ENCODE measurements at places on chromosomes 11 and 22. TPM values are rescaled to one million over a fixed set of nuclear protein-coding genes. Genes with fewer than 3 reads are reported as not detected.

NNMT gene
- 26.4 TPM for total RNA-seq

RTN4RL2 gene
- total RNA-seq: 1.0 TPM

ELMOD1 gene
- 0.92 TPM for total RNA-seq

CDC42BPG gene
- 0.40 TPM for total RNA-seq

RAB39A gene
- total RNA-seq: not detected

- DNase-seq: no peak
Observed at GRCh38 chr11:82998697-82999096, 73.0 kb downstream of the RAB30 start.

DNA sequence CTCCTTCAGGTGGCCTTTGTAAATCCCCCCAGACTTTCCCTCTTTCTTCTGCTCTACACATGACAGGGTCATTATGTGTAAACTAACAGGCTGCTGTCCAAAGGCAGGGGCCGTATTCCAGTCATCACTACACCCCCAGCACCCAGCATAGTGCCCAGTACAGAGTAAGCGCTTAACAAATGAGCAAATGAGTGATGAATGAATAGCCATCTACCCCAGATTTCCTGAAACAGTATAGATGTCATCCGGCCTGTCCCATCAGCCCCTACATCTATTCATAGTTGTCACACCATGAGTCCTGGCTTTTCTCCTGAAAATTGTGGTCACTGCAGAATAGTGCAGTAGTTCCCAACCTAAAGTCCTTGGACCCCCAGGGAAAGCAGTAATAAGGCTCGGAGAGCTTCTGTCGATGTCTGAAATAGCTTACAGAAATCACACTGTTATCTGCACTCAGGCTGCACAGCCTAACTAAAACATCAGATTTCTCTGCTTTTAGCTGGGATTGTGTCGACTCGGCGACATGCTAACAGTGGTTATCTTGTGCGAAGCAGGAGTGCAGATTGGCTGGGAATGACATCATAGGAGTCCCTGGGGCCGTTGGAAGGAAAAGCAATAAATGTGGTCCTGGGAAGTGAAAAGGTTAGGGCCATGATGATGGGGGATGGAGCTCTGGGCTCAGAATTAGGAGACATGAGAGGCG is 143.8 kb upstream of the NECTIN1 start:
- no peak for DNase-seq

- no peak for DNase-seq
Observed at GRCh38 chr11:91047882-91048281, 825.0 kb upstream of the CHORDC1 start.

DNA sequence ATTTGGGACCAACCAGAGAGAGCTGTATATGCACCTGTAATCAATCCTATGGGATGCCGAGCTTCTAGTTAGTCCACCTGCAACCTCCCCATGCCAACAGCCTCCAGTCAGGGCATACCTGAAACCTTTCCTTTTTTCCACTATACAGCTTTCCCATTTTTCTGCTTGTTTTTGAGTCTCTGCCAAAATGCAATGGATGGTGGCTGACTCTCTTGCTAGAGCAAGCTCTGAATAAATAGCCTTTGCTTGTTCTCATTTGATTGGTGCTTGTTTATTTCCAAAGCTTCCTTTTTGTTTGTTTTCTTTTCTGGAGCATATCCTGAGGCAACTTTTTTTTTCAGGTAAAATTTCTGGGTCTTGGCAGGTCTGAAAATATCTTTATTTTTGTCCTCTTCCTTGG is 58.0 kb upstream of the PLET1 start:
- DNase-seq: no peak

GRCh38 chr22:42693055-42693762 is 27.5 kb downstream of the A4GALT start:
- peak; percentile 30 for DNase-seq

- no peak for DNase-seq
Observed at GRCh38 chr11:33475993-33476392, 218.8 kb downstream of the HIPK3 start.

- DNase-seq: no peak
Observed at GRCh38 chr22:50739894-50740293, 1.9 kb downstream of the ACR start.

DNA sequence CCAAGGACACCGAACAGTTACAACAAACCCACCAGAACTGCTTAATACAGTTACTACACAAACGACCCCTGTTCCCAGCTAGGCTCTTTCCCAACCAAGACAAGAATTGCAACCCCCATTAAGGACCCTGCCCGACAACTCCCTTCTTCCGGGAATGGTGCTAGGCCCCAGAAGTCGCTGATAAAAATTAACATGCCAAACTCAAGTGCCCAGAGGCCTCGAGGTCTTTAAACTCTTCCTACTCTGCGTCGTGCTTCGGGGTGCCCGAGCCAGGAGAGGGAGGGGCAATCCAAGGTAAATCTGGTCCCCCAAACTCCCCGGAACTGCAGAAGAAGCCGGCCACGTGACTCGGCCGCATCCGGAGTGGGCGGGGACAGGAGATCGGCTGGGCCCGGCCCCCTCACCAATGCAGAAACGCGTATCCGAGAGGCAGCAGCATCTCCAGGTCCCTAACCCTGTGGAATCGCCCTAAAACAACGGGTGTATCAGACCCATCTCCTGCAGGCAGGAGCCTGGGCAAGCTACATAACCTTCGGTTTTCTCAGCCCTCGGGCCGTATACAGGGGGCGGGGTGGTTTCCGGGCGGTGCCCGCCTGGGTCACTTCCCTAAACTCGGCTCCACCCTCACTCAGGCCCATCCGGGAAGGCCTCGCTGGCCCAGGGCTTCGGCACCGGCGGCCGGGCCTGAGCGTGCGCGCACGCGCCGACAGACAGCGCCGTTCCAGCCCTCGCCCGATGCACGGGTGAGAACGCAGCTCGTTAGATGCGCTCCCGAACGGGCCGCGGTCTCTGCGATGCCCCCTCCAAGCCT is 1.1 kb downstream of the CFL1 start:
- DNase-seq: peak; percentile 89

DNA sequence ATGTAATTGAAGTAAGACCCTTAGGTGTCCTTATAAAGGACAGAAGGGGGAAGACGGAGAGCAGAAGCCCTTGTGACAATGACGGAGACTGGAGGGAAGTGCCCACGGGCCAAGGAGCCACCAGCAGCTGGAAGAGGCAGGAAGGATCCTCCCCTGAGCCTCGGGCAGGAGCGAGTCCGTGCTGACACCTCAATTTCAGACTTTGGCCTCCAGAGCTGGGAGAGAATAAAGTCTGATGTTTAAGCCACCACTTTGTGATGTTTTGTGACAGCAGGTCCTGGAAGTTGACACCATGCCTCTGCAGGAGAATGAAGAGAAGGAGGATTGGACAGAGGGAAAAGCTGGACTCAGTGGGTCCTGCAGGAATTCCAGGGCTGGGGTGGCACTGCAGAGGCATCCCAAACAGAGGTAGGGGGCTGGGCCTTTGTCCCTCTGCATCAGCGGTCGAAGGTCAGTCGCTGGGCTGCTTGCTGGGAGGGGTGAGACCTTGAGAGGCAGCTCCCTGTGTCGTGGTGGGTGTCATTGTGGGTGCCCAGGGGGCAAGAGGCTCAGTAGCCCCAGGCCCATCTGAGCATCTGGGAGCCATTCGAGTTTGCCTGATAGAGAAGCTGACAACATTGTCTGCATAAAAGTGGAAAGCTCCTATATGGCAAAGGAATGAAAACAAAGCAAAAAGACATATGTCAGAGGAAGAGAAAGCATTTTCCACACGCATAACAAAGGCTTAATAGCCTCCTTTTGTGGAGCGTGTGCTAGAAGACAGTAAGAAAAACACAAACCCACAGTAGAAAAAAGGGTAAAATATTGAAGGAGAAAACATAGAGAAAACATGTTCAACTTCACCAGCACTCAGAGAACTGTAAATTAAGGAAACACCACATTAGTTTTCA is 68.8 kb downstream of the RTL6 start:
- DNase-seq: no peak

Measured in left ventricle myocardium superior (tissue), 1 donor.